ENCODE measurements at places on chromosomes 1 and 21.
A peak's percentile ranks its signal among the peaks of the same experiment; 100 is the strongest.

GRCh38 chr1:167373986-167374385, 144.3 kb downstream of the CD247 start:
- no peak for DNase-seq

- no peak for DNase-seq
These were observed 17.4 kb upstream of the IFNAR2 start for GRCh38 chr21:33212159-33212851.

- DNase-seq: no peak
These were observed 263.2 kb downstream of the KCTD3 start for GRCh38 chr1:215830226-215830810.

DNA sequence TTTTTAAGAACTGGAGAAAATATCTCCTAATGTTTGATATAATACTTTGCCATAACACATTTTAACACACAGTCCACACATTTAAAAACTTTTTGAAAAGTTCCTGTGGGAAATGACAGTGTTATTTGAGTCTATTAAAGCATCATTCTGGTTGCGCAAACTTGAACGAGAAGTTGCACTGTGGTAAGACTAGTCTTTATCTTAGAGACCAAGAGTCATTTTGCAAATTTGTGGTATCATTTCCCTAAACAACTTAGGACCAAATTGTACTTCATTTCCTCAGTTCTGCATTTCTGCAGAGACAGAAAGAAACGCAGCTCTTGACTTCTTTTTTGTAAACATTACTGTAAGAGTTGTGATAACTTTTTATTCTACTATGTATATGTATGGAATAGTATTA, at the start of gene RGS18:
Gene RGS18 (plus strand): TSS at position 282 of the 400 bp plus-strand sequence. CDS start 176 bp downstream, outside the sequence.
- DNase-seq: no peak

DNA sequence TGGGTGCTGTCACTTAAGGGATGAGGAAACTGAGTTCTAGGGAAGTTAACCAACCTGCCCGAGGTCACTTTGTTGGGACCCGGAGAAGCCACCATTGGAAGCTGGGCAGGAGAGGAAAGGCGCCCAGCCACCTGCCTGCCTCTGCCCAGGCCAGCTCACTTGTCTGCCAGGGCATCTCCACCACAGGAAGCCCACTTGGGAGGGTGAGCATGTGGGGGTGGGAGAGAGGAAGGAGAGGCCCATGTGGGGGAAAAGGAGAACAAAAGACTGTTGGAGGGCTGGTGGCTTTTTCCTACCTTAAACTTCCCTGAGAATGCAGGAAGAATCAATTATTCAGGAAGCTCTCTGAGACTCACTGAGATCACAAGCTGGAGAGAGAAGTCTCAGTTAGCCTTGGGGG, 43.8 kb upstream of the SELENON start:
- DNase-seq: no peak

GRCh38 chr21:46661642-46662366, 26.3 kb downstream of the PRMT2 start:
- no peak for DNase-seq

DNA sequence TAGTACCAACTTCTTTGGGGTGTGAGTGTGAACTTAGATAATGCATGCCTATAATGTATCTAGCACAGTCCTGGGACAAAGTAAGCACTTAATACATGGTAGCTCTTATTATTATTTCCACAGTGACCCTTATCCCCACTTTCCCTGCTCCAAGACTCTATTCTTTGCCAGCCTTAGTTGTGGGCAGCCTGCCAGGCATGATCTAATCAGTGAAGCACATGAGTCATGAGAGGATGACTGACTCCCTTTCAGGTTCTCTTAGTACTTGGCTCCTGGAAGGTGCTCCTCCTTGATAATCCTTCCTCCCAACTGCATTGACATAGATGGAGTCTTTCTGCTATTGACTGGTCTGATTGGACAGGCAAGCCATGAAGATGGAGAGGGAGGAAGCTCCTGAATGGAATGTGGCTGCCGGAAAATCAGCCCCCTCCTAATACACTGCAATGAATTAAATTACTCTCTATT, 17.4 kb upstream of the GNG12 start:
- peak; percentile 46 for DNase-seq

GRCh38 chr1:27575840-27576331, 28.1 kb downstream of the AHDC1 start:
- no peak for DNase-seq

- no peak for DNase-seq
These were observed 23.3 kb downstream of the UBASH3A start for GRCh38 chr21:42426876-42427480.

- no peak for DNase-seq
These were observed 216.3 kb downstream of the KIF26B start for GRCh38 chr1:245370905-245371581.

- no peak for DNase-seq
These were observed 259.5 kb upstream of the CHRM3 start for GRCh38 chr1:239126884-239127283.

DNA sequence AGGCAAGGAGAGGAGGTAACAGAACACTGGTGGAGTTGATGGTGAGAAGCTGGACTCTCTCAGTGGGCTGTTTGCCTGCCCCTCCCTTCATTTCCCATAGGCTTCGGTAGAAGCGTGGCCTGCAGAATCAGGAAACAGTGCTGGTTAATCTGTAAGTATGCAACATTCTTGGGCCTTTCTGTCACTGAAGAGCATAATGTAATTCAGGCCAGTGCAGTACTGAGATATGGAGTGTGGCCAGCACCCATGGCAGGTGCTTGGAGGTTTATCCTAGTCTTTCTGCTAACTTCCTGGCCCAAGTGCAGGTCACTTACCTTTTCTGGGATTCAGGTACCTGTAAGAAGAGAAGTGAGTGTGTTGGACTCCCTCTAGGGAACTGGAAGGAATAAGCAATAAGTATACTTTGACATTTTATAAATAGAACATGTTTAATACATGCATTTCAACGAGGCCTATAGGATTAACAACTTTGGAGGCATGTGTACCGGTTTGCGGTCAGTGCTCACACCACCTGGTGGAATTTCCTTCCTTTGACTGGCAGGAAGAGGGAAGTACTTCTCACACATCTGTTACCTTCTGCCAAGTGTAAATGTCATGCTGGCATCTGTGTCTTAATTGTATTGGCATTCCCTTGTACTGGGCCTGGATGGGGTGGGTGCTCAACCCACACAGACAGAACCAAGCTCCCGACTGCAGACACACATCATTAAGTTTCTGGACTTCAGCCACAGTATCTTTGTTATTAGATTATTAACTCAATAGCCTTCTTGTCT, 105.5 kb downstream of the KIF26B start:
- no peak for DNase-seq

- no peak for DNase-seq
These were observed 33.4 kb downstream of the MNDA start for GRCh38 chr1:158864595-158864994.

GRCh38 chr1:83497563-83497962, 501.4 kb downstream of the TTLL7 start:
- DNase-seq: no peak

DNA sequence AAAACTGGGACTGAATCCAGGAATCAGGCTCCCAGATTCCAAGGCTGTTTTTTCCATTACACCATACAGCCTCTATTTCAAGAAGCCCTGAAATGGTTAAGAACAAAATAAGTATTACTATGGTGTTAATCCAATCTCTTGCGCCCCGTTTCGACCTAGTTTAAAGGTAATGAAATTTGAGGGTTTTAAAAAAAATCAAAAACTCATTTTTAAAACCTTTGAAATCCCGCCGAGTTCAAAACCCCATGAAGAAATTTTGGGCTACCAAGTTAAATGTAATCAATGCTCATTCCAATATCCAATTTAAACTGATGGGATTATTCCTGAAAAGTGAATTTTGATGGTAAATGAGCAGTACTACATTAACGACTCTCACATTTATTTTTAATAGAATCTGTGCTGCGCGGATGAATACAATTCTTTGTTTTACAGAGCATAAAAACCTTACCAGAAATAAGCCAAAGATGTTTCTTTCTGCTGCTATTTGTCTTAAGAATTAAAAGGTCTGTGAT, 767 bp upstream of the EGLN1 start:
- DNase-seq: no peak

- DNase-seq: no peak
These were observed 112.6 kb downstream of the MACF1 start for GRCh38 chr1:39317111-39317510.

DNA sequence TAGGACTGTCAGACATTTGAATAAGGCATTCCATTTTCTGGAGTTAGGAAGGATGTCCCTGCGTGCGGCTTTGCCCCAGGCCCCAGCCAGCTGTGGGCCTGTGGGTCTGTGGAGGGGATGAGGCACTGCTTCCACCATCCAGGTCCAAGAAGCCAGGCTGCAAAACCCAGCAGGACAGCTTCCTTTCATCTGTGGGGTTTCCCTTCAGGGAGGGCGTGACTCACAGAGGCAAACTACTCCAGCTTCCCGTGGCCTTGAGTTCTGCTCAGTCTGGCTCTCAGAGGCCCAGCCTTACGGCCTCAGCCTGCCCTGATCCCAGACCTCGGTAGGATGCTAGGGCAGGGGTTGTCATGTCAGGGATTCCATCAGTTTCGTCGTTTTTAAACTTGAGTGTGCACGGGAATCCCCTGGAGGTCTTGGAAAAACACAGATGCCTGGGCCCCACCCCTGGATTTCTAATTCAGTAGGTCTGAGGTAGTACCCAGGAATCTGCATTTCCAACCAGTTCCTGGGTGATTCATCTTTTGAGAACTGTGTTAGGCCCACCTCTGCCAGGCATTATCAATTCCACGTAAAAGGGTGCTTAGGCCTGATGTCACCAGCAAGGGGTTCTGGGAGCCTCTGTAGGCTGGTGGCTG, 32.3 kb upstream of the TENT5C start:
- no peak for DNase-seq

DNA sequence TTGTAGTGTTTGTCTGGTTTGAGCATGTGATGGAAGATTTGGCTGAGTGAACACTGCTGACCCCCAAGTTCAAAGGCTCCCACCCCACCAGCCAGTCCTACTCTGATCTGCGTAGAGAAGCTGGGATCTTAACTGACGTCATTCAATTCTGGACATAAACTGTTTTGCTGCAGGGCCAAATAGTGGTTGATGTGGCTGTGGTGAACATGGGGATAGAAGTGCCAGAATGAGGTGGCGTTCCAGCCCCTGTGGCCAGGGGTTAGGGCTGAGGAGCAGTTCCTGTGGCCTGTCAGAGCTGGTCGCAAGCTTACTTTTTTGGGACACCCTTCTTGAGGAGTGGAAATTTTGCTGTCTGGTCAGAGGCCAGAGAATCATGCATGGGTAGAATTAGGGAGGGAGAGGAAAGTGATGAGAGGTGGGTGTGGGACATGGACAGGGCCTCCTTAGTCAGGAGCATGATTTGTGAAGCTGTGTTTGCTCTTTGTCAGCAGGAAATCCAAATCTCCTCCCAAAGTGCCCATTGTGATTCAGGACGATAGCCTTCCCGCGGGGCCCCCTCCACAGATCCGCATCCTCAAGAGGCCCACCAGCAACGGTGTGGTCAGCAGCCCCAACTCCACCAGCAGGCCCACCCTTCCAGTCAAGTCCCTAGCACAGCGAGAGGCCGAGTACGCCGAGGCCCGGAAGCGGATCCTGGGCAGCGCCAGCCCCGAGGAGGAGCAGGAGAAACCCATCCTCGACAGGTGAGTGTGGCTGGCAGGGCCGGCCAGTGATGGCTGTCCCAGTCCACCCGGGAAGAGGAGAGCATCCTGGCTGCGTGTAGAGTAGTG, 25.9 kb downstream of the SZRD1 start:
- DNase-seq: no peak

GRCh38 chr1:178580876-178581275, 68.0 kb downstream of the TEX35 start:
- DNase-seq: no peak

GRCh38 chr1:91912266-91912665, 26.3 kb upstream of the TGFBR3 start:
- no peak for DNase-seq

- peak; percentile 16 for DNase-seq
These were observed 115.3 kb upstream of the FMN2 start for GRCh38 chr1:239976130-239976968.

DNA sequence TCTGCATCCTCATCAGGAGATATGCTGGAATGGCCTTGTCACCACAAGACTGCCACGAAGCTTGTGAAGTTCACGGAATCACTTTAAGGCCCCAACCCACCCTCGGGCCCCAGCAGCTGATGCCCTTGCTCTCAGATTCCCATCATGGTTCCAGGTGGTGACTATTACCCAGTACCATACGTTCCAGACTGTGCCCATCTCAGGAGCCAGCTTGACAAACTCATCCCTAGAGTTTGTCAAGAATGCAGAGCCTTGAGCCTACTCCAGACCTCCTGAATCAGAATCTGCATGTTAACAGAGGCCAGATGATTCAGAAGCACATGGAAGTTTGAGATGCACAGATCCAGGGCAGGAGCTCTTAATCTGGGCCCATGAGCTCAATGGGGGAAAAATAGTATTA, 53.9 kb upstream of the RBM15 start:
- DNase-seq: no peak

- DNase-seq: no peak
These were observed 6.9 kb downstream of the TNFRSF1B start for GRCh38 chr1:12173631-12174121.

DNA sequence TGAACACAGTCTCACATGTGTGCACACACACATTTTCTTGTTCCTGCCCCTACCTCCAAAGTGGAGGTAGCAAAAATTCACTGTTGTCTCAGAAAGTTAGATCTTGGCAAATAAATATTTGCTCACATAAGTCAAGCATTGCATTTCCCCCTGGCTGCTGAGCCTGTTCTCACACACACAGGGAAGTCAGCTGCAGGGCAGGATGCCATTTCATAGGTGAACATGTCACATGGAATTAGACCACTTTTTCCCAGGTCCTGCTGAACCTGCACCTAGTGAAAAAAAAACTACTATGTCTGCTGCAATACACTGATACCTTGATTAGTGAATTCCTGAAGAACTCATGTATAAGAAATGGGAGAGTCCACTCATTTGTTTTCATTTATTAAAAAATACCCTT, 5.3 kb upstream of the CD55 start:
- DNase-seq: no peak

DNA sequence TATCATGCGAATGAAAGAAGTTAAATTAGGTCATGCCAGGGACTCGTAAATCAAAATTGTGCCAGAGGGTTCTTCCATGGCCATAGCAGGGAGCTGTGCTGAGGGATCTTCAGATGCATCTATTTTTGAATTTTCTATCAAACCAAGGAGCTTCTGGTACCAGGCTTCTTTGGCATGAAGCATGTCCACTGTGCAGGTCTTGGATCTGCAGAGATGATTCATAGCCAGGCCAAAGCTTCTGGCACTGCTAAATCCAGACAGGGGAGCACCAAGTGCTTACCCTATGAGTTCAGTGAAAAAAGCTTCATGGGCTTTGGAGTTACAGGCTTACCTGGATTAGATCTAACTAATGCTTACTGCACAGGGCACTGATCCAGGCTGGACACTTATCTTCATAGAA, 154.2 kb upstream of the DAB1 start:
- no peak for DNase-seq

DNA sequence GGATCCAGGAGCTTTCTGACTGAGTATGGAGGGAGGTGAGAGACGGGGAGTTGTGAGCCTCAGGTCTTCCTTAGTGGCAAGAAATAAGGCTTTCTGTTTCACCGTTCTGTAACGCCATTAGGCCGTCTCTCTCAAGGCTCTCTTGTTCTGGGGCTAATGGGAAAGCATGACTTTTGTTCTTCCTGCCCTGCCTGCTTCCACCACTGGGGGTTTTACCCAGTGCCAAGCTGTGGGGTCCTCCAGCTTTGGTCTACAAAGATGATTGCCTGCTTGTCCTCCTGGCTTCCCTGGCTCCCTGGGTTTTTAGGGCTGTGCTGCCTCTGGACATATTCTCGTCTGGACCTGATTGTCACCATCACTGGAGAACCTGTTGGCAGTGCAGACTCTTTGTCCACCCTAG, 74.8 kb upstream of the TINAGL1 start:
- no peak for DNase-seq

- DNase-seq: no peak
These were observed 1.8 kb upstream of the MCOLN2 start for GRCh38 chr1:84998642-84999280.

Measured in NCI-H1105 treated with DMSO at 0.1 percent for 48 hours (cell line).